ENCODE measurements at places on chromosomes 11 and 22.

DNA sequence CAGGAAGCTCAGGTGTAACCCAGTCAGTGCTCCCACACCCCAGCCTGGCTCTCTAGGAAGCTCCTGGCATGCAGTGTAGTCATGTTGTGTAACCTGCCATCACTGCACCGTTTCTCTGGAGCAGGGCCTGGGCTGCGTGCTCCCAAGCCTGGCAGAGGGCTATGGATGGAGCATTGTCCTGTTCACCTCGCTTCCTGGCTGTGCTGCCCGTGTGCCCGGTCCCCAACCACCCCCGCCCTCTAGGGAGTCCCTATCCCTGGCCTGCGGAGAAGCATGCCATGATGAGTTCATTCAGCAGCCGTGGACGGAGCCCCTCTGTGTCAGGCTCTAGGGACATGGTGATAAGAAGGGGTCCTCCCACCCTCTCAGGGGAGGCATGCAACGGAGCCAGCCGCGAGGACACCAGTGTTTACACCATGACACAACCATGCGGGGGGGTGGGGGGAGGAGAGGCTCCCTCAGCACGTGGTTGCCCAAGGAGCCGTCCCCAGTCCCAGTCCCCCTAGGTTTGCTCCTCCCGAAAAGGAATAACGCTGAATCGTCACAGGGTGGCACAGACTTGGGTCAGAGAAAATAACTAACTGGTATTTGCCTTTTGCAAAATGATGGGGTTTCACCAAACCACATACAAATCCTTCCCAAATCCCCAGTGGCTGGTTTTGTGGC is 73.1 kb downstream of the FBLN1 start:
- DNase-seq = no peak

- no peak for DNase-seq
Observed at GRCh38 chr11:111378861-111379601, at the start of gene POU2AF1. Gene POU2AF1, minus strand, starts transcription at chr11:111379275. Its CDS starts 98 bp downstream, at chr11:111379177.

GRCh38 chr11:84522331-84522730 is 1104.8 kb downstream of the DLG2 start:
- DNase-seq = no peak

GRCh38 chr11:13676576-13676975 is 8.1 kb downstream of the FAR1 start:
- no peak for DNase-seq

DNA sequence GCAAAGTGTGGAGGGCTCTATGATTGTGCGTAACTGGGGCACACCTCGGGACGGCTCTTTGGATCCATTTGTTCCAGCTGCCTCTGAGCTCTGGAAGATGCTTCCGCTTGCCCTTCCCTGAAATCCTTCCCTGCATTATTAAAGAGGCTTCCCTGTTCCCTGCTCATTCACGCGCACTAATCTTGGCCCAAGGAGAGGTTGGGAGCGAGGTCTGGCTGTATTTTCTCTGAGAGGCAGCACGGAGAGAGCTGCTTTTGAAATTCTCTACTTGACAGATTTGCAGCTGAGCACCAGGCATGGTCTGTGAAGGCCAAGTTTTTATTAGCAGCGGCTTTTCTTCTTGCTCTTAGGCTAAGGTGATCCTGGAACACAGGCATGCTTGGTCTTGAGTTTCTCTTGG is 94.8 kb upstream of the NTM start:
- DNase-seq = peak; percentile 64

- no peak for DNase-seq
Observed at GRCh38 chr11:5809122-5809519, 397 bp downstream of the OR52N2 start.

DNA sequence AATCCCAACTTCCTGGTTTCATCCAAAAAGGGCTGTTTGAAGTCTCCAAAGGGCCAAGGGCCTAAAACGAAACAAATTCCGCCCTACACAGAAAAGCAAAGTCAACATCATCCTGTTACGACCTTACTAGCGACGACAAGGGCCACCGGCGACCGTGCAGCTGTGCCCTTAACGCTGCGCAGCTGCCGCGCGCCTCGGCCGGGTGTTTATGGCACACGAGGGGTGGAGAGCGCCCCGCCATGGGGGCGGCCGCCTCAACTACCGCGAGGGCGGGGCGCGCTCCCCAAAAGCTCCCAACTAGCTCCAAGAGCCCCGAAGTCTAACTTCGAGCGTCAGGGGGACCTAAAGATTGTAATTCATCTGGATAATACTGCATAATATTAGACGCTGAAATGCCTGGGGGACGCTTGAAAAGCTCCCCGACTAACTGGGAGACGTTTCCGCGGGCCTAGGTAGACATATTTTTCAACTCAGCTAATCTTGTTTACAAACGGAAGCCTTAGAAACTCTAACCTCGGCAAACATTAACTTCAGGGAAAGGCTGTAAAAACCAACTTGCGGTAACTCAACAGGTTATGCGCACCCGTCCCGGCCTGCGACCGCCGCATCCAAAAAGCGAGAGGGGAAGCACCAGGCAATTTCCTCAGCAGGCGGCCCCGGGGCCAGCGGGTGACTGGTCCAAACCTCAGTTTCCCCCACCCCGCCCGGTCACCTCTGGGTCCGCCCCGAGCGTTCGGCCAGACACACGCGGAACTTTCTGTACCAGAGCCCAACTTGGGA is 694 bp downstream of the TMEM123 start:
- DNase-seq = peak; percentile 79

DNA sequence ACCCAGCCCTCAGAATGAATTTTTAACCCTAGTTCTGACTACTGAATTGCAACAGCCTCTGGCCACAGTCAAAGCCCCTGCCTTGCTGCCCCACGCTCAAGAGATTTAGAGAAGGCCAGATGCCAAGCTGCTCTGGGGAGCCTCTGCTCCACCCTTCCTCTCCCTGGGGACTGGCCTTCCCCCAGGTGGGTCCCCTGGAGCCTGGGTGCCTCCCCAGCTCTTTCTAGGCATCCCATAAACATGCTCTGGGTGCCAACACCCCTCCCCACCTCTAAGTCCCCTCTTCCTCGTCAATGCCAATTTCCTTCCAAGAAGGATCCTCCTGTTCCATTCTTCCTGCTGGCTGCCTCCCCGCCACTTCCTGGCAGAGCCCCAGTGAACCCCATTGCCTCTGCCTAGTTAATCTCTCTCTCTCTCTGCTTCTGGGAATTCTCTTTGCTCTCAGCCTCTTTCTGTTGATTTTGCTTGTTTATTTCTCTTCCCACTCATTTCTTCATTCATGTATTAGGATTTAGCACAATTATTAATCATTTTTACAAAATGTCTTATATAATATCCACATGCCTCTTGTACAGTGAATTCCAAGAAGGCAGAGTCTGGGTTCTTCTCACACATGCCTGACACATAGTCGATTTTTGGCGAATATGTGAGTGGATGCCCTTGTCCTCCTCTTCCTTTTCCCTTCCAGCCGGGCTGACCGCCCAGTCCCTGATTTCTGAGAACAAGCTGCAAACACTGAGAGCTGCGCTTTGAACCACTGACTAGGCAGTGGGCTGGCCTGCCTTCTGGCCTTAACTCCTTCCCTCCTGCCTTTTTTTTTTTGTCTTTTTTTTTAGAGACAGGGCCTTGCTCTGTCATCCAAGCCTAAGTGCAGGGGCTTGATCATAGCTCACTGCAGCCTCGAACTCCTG is 17.5 kb downstream of the UQCR10 start:
- DNase-seq = no peak

DNA sequence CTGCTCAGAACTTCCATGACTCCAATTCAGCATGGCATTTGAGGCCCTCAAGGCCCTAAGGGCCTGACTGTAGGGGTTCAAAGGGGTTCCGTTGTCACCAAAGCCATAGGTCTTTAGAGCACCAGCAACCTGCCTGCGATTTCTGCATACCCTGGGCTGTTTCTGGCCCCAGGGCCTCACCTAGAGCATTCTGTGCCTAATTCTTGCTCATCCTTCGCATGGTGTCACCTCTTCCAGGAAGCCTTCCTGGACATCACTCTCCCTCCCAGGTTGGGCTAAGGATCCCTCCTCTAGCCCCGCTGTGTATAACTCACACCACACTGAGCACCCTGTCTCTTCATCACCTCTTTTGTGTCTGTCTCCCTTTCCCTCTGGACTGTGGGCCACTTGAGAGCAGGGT is 194.3 kb downstream of the CEP164 start:
- DNase-seq = no peak

- DNase-seq = no peak
Observed at GRCh38 chr11:85346484-85346883, 280.7 kb downstream of the DLG2 start.

DNA sequence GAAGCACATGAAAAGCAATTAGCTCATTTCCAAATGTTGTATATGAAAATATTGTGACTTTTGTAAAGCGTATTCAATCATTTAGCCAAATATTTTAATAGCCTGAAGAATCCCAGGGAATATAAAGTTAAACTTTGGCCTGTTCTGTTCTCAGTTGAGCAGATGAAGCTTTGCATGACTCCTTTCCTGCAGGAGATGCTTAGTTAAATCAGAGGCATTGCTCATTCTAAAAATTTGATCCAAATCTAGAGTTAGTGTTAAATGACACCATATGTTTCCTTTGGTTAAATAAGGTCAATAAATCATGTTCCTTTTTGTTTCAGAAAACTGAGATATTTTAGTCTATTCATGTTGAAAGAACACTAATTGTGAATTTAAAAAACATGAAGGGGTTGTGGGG is 51.2 kb upstream of the BIRC3 start:
- no peak for DNase-seq

DNA sequence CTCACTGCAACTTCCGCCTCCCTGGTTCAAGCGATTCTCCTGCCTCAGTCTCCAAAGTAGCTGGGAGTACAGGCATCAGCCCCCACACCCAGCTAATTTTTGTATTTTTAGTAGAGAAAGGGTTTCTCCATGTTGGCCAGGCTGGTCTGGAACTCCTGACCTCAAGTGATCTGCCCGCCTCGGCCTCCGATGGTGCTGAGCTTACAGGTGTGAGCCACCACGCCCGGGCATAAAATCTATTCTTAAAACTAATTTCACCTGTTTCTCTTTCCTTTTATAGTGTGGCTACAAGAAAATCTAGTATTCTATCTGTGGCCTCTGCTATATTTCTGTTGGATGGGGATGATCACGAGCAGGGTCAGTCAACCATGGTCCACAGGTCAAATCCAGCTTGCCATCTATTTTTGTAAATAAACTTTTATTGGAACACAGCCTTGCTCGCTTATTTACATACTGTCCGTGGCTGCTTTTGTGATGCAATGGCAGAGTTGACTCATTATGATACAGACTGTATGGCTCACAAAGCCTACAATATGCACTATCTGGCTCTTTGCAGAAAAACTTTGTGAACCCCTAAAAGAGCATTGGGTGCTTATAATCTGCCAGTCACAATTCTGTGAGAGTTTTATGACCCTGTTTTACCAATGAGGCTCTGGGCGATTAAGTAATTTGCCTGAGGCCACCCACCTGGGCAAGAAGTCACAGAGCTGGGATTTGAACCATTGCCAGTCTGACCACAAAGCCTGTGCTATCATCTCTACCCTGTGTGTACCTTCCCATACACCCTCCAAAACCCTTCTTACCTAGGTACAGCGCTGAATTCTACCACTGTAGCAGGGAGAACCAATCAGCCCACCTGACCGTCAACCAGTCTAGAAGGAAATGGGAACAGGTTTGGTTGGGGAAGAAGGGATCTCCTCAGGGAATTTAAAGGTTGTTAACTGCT is 28.3 kb downstream of the SLC1A2 start:
- DNase-seq = peak; percentile 86

DNA sequence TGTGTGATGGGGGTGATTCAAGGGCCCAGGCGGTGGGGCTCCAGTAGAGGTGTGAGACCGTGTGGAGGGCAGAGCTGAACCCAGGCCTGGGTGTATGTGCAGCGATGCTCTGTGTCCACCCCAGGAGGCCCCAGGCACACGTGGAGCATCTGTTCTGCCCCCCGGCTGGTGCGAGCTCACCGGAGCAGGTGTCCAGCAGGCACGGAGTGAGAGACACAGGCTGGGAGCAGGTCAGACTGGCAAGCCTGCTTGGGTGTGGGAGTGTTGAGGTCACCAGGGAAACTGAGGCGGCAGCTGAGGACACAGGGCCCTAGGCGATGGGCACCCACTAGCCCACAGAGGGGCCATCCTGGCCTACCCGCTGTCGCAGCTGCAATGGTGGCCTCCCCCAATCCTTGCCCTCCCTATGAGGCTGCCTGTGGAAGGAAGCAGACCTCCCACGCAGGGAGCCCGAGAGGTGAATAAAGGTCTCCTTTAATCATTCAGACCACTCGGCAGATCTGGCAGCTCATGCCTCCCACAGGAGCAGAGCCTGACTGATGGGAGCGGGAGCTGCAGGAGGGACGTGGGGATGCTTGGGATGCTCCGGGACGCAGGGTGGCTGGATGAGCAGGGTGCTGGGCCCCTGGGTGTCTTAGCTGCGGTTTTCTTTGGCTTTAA is 1165.1 kb downstream of the BRD1 start:
- no peak for DNase-seq

DNA sequence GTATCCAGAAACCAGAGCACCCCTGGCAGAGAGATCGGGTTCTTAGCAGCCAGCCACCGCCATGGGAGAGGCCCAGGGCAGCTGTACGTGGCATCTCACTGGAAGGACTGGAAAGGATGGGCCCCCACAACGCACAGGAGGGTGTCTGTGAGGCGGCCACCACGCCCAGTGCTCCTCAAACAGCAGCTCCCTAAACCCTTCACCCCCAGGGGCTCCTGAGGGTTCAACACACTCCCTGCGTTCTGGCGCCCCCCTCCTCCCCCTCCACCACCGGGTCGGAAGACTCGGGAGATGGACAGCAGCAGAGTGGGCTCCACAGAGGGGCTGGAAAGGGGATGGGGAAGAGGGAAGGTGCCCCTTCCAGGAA is 1.1 kb downstream of the MAPK12 start:
- DNase-seq = no peak
